ENCODE measurements at places on chromosomes 12 and 14.
A peak's percentile ranks its signal among the peaks of the same experiment; 100 is the strongest.

DNA sequence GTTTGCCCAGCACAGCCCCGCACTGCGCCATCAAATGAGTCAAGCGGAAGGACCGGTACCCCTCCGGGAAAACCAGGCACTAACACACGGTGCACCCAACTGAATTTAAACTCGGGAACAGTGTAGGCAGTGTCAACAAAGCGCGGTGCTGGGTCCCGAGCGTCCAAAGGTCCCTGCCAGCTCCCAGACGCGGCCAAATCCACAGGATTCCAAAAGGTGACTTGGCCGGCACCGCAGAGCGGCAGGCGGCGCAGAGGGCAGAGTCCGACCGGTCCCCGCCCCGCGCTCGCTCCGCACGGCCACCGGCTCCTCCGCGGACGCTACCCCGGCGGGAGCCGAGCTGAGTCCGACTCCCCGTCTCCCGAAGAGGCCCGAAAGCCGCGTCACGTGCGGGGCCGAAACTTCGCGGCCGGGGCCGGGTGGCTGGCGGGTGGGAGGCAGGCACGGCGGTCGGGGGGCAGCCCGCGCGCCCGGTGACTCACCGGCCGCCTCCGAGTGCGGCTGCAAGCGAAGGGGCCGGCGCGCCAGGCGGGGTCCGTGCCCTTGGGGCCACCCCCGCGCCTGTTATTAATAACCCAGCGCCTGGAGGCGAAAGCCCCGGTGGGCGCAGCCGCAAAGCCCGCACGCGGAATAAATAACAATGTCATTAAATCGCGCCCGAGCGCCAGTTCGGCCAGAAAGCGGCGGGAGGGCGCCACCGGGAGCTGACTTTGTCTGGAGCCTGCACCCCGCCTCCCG is 863 bp downstream of the DENND5B start:
- peak; percentile 59 for DNase-seq

DNA sequence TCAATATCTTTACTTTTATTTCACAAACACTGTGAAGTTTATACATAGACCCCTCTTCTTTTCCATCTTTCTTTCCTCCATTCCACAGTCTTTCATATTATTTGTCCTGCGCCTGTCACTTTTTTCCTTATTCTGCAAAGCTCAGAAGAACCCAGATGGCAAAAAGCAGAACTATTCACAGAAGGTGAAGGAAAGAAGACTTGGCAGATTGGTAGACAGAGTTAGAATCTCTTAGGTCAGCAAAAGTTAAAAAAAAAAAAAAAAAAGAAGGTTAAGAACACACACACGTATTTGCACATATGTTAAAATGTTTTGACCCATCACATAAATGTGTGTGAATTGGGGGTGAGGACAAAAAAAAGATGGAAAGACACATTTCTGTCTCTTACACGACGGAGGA is 50.3 kb upstream of the ABCC9 start:
- DNase-seq, result no peak

- no peak for DNase-seq
Measured at GRCh38 chr14:27672047-27672446, 1074.2 kb upstream of the NOVA1 start.

- DNase-seq, result no peak
Measured at GRCh38 chr12:77469578-77470333, 360.9 kb upstream of the NAV3 start.

- peak; percentile 39 for DNase-seq
Measured at GRCh38 chr14:54893151-54893760, 9.4 kb downstream of the GCH1 start.

GRCh38 chr12:33438851-33439586 is 600 bp downstream of the SYT10 start:
- DNase-seq, result peak; percentile 37

- DNase-seq, result peak; percentile 65
Measured at GRCh38 chr12:115504306-115505290, 772.9 kb downstream of the MED13L start.

DNA sequence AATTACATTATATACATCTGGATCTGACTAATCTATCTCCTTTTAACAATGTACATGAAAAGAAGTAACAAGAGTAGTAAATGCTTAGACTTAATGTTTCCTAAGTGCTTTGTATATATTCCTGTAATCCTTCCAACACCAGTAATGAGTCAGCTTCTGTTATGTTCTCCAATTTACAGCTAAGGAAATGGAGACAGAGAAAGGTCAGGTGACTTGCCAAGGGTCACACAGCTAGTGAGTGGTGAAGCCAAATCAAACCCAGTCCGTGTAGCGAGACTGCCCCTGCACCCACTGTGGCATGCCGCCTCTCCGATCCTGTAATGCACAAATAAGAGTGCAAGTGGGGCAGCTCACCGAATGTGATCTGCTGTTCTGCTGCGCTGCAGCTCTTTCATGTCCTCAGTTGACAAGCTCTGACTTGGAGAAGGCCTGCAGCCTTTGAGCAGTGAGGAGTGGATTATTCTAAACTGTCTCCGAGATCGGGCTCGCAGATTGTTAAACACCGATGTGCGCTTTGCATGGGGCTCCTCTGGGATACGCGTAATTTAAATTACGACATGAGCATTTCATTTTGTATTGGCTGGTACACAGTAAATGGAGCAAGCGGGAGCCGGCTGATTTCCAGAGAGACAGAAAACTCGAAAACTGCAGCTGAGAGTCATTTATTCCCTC is 65.1 kb upstream of the KTN1 start:
- no peak for DNase-seq

- DNase-seq, result no peak
Measured at GRCh38 chr12:73180734-73181133, 908.6 kb downstream of the TRHDE start.

- DNase-seq, result no peak
Measured at GRCh38 chr14:46137786-46138185, 513.8 kb downstream of the RPL10L start.
